Gastroesophageal sphincter (tissue), 4 donors: ENCODE measurements at places on chromosomes 12 and 14. TPM values are rescaled to one million over a fixed set of nuclear protein-coding genes. Genes with fewer than 3 reads are reported as not detected.
A peak's percentile ranks its signal among the peaks of the same experiment; 100 is the strongest.

DNA sequence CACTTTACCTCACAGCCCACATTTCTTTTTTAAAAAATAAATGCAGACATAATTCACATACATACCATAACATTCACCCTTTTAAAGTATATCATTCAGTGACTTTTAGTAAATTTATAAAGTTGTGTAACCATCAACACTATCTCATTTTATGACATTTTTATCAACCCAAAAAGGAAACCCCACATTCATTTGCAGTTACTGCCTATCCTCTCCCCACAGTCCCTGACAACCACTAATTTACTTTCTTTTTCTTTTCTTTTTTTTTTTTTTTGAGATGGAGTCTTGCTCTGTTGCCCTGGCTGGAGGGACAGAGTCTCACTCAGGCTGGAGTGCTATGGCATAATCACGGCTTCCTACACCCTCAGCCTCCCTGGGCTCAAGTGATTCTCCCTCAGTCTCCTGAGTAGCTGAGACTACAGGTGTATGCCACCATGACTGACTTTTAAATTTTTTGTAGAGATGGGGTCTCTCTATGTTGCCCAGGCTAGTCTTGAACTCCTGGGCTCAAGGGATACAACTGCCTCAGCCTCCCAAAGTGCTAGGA is 1.5 kb upstream of the EP400 start:
- ATAC-seq, result no peak

Gene RERG
- total RNA-seq, result 32.0 TPM

Gene HOXC6
- not detected for total RNA-seq

DNA sequence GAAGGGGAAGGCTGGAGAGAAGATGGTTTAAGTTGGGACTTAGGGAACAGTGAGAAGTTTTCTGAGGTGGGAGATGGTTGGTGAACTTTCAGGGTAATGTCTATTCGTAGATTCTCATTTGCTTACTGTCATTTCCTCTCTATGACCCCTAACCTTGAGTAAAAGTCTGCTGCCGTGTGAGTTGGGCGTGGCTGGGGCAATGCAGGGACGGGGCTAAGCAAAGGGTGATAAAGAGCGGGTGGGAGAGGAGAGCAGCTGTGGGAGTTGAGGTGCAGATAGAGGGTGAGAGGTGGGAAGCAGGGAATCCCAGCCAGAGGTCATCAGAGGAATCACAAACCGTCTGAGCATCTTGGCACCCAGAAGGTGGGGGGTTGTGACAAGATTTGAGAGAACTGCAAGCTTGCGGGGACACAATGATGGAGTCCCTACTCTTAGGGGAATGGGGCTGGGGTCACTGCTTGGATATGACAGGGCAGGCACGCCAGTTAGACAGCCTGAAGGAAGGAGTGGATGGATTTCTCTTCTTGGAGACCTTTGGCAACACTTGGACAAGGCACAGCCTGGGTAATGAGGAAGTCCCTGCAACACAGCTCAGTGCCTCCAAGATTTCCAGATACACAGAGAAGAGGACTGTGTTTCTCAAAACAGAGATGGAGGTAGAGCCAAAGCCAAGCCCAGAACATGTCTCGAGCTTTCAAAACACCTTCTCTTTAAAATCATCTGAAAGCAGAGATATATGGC is 45.9 kb upstream of the CTDSP2 start:
- ATAC-seq, result no peak

Gene MIP
- total RNA-seq, result not detected

DNA sequence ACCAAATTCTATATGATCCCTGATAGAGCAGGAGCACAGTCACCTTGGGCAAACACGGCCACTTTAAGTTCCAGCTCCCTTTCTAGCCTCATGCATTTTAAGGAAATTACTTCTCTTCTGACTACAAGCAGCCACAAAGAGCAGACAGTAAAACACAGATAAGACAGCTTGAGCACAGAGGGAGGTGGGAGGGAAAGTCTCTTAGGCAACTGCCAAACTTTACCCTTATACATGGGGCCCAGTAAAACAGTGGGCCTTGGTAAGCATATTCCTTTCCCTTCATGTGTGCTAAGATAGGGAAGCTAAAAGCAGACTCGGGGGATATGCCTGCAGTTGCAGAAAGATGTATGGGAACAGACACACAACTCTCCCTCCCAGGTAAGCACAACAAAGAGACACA is 235.9 kb downstream of the CPNE8 start:
- ATAC-seq, result no peak

DNA sequence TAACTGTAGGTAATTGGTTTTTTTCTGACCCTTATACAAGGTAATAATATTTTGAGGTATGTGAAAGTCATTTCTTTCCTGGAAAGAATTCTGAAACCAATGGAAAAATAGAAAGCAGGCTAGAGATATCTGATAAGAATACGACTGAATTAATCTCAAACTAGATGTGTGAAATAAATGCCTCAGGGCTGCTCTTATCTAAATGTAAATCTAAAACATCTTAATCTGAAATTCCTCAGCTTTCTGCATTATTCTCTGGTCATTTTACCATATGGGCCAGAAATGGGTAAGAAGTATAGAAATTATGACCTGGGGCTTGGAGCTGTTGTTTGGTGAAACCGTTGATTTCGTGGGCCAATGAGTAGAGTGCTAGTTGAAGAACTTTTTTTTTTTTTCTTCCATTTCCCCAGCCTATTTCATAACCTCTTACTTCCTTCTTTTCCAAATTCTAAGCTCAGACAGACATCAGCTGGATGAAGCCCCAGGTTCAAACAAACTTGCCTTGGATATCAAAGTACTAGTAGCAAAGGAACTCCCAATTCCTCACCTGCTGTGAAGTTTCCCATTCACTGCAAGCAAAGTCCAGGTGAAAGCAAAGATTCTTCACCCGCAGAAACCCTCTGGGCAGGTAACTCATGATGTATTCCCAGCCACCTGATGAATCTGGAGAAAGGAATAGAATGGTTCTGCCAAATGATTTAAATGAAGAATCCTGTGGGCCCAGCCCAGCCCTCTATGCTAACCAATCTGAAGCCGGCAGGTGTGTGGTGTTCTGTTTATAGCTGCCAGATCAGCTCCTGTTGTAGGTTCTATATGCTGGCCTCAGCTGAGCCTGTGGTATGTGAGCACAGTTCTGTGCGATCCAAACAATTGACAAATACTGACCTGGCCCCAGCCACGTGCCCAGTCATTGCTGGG is 9.7 kb upstream of the FOS start:
- ATAC-seq, result no peak

Gene SLC25A47
- not detected for total RNA-seq

GRCh38 chr12:42275499-42275898 is 37.5 kb upstream of the YAF2 start:
- ATAC-seq, result no peak

Gene CBLN3
- total RNA-seq, result 2.0 TPM

Gene LALBA
- not detected for total RNA-seq

- no peak for ATAC-seq
These were observed 1.0 kb downstream of the NUP37 start for GRCh38 chr12:102118874-102119273.

- no peak for ATAC-seq
These were observed 49.5 kb upstream of the DIO3 start for GRCh38 chr14:101511620-101512375.

- peak; percentile 50 for ATAC-seq
These were observed 62.5 kb upstream of the PYGL start for GRCh38 chr14:51006781-51007211.

Gene FGF6
- total RNA-seq, result not detected

DNA sequence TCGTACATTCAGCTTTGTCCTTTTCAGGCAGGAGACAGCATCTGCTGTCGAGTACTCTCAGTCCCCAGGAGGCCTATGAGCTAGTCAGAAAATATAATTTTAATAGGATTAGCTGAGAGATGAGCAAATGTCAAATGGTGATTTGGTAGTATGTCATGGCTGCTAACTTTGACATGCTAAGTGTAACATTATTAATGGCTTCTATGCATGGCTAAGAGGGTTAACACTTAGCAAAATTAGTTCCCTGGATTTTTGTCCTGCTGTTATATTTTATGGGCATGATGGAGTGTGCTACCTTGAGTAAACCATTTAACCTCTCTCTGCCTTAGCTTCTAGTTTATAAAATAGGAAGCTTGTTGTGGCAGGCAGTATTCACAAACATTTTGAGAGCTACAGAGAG is 2.9 kb upstream of the PCNX1 start:
- no peak for ATAC-seq

Gene RAD9B
- total RNA-seq, result 2.3 TPM

DNA sequence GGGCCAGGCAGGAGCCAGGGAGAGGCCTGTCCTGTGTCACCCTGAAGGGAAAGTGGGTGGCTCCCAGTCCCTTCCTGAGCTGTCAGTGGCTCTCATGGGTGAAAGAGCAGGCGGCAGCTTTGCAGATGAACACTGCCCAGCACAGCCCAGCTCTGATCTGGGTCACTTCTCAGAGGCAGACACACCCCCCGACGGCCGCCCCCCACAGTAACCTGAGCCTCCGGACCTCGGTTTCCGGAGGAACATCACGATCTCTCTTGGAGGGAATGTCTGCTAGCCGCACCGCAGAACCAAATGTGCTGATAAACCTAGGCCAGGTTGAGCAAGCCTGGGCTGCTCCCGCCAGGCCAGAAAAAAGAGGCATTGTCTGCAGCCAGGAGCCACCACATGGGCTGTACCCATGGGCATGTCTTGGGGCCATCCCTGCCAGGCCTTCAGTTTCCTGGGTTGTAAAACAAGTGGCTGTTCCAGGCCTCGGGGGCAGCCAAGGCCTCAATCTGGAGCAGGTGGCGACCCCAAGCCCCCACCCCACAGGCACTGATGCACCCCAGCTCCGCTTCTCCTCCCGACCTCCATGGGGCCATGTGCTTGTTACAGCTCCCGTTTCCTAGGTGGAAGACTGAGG is 57.6 kb downstream of the NCOR2 start:
- ATAC-seq, result peak; percentile 57

Gene GLIPR1L2
- 0.13 TPM for total RNA-seq

DNA sequence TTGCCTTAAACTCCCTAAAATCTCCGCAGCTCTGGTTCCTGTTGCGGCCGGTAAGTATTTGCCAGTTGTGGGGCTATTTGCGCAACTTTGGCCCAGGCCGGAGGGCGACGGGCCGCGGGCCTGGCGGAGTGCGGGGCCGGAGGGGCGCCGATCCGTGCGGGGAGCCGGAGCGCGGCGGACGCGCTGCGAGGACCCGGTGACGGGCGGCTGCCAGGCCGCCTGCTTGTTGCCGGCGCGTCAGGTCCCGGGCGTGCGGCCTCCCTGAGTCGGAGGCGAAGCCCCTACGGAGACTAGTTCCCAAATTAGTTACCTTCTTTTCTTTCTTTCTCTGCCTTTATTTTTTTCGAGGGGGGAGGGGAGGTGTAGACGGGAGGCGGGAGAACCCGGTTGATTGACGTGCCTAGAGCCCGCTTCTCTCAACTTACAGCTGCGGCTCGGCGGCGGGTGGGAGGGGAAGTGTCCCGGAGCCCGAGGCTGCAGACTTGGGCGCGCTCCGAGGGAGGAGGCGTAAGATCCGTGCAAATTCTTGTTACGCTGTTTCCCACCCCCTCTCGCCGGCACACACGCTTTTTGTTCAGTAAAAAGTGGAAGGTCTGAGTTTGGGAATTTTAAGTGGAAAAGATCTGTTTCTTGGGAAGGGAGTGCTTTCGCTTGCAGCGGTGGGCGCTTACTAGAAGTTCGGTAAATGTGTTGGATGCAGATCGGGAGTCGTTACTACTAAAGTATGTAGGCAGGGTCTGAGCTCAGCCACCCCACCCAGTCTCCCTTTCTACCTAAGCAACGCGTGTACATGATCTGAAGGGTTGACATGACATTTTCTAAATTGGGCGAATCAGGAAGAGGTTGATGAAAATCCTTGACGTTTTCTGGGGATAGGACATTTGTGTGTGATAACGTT is 576 bp downstream of the ZBTB1 start:
- ATAC-seq, result peak; percentile 60

DNA sequence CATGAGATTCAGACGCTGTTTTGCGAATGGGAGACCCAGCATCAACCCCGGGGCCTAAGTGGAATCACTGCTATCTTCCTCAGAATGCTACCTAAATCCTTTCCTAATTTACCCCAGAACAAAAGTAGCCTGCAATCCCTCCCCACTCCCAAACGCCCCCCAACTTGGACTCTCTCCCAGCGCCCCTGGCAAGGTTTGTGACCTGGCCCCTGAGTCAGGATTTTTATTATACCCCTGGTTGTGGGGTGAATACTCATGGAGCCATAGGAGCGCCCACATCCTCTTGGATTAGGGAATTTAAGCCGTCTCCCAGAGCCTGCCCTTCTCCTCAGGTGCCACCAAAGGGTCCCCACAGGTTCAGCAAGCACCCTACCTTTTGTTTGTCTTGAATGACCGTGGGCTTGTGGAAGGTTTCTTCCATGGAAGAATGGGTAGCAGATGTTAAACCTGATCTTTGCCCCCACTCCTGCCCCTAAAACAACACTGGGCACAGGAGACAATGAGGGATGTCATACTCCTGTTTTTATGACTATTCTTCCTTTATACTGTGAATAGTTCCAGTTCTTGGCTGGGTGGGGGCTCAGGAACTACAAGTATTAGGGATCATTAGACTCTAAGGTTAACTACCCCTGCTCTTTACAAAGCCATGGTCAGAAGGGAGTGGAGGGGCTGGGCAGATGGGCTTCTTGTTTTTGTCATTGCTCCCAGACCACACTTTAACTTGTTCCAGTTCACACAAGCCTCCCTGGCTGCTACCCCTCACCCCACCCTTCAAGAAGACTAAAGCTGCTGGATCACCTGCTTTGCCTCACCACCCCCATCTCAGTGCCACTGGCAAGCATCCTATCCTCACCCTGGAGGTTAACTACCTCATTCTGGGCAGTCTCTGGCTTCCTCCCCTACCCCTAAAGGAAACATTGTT is 630 bp downstream of the MYL6B start:
- no peak for ATAC-seq

Gene INSM2
- not detected for total RNA-seq

Gene PLXNC1
- 4.8 TPM for total RNA-seq

- no peak for ATAC-seq
These were observed 56.5 kb downstream of the SUSD6 start for GRCh38 chr14:69667938-69668335.

Gene INHBC
- not detected for total RNA-seq

- ATAC-seq, result no peak
These were observed 215.9 kb upstream of the FAR2 start for GRCh38 chr12:28933176-28933575.

DNA sequence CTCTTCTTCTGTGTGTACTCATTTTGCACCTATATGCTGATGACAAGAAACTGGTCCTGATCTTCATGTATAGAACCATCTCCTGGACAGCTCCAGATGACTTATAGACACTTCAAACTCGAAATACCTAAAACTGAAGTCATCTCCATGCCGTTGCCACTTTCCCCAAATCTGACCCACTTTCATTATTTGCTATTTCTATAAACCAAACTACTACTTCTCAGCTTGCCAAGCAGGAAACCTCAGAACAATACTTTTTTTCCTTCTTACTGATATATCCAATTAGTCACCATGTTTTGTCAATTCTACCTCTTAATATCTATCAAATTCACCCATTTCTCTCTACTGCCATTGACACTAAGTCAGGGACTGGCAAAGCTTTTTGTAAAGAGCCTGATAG is 14.8 kb downstream of the SGPP1 start:
- no peak for ATAC-seq

Gene SYT1
- total RNA-seq, result 1.9 TPM

- no peak for ATAC-seq
These were observed 251.5 kb upstream of the LMO3 start for GRCh38 chr12:16857456-16857923.

Gene MYL6B
- total RNA-seq, result 14.3 TPM
